NCI-H2107 (cell line): ENCODE measurements at places on chromosomes 11 and 22.

DNA sequence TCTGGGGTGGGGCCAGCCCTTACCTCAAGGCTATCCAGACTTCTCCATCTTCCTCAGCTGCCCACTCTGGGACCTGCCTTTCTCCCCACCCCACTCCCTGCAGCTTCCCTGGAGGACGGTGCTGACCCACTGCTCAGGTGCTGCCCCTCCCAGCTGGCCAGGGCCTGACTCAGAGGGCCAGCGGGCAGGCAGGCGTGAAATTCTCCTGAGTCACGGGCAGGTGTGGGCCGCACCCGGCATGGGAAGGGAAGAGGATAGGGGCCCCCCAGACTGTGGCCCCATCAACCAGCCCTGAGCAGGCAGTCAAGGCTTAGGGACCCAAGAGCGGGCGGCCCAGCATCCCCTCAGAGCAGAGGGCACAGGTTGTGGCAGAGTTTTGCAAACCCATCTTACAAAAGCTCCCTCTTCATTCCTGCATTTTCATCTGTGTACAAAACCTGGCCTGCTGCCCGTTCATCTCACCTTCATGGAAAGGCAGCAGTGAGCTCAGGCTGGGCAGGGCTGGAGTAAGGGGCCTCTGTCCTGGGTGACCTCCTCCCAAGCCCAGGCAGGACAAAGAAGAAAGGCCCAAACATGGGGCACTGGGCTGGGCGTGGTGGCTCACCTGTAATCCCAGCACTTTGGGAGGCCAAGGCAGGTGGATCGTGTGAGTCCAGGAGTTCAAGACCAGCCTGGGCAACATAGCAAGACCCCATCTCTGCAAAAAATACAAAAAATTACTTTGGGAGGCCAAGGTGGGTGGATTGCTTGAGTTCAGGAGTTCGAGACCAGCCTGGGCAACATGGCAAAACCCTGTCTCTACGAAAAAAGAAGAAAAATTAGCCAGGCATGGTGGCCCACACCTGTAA, 6.1 kb downstream of the RHOD start:
- DNase-seq = no peak

DNA sequence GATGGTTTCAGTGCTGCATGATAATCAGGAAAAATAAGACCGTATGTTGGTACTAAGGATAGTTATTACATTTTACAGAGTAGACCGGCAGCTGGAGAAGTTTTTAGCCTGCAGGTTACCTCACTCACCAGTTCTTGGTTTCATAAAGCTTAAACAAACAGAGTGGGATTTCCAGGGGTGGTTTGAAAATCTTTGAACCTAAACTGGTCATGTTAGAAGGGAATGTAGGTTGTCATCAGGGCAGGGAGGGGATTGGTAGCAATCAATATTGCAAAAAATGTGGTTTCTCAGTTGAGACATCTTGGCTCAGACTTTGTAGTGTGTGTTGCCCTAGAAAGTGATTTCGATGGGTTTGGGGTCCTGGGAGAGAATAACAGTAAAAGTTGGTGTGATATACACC, 17.5 kb downstream of the EXT2 start:
- no peak for DNase-seq

GRCh38 chr11:121572571-121573059, 119.8 kb upstream of the SORL1-AS1 start:
- DNase-seq = no peak

- no peak for DNase-seq
Observed at GRCh38 chr11:22479208-22479607, 141.0 kb downstream of the SLC17A6 start.

- no peak for DNase-seq
Observed at GRCh38 chr11:125223901-125224361, 59.4 kb downstream of the PKNOX2 start.

DNA sequence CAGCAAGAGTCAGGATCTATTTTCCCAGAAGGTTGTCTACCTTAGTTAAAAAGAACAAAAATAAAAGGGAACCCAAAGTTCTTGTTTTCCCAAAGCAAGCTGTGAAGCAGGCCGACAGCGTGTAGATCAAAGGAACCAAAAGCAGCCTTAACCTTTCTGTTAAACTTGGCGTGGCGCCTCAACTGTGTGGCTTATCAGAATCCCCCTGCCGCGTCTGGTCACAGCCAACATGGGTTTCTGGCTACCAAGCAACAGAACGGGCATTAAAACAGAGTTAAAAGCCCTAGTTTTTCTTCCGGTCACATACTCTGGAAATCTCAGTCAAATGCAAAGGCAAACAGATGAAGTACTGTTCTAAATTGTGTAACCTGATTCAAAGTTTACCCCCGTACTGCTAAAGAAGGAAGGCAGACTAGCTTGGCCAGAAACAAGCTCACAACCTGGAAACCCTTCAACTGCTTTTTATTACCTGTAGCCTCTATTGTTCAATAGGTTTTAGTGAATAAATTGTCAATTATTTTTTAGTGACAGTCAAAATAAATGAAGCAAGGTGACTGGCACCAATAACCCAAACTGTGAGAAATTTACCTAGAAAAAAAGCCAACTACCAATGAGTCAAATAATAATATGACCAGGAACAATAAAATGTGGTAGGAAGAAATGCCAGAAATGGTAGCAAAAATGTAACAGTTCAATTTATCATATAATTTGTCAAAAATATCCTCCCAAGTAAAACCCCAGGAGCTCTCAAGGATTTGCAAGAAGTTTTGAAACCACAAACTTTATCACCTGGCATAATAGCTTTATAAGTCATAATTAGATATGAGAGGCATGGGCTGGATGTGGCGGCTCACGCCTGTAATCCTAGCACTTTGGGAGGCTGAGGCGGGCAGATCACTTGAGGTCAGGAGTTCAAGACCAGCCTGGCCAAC, 21.4 kb downstream of the CHKA start:
- no peak for DNase-seq

DNA sequence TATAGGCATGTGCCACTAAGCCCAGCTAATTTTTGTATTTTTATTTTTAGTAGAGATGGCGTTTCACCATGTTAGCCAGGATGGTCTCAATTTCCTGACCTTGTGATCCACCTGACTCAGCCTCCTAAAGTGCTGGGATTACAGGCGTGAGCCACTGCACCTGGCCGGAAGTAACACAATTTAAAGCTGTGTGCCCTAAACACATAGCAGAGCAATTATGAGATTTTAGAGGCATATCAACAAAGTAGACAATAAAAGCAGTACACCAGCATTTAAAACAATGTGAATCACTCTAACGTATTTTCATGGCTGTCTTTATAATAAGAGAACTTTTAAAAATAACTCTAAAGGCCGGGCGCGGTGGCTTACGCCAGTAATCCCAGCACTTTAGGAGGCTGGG, 42.4 kb downstream of the PRR14L start:
- DNase-seq = no peak

DNA sequence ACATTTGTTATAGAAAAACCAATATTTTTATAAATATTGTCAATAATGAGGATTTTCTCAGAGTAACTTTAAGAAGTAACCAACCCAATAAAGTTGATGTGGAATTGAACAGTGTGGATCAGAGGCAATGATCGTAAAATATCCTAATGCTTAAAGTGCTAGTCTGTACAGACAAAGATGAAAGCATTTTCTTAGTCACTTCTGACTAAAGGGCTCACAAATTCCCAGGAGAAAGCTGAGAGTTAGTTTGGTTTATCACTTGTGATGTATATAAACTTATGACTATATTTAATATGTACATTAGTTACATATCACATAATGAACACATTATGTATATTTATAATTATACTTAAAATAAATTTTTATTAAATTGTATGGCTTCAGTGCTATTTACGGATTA, 25.4 kb upstream of the DDI1 start:
- no peak for DNase-seq

GRCh38 chr11:64136765-64137441, 29.0 kb downstream of the MACROD1 start:
- no peak for DNase-seq

GRCh38 chr22:22907551-22908494, 20.2 kb downstream of the IGLL5 start:
- DNase-seq = no peak

- DNase-seq = no peak
Observed at GRCh38 chr22:25368271-25368670, 148.8 kb downstream of the CRYBB2 start.

DNA sequence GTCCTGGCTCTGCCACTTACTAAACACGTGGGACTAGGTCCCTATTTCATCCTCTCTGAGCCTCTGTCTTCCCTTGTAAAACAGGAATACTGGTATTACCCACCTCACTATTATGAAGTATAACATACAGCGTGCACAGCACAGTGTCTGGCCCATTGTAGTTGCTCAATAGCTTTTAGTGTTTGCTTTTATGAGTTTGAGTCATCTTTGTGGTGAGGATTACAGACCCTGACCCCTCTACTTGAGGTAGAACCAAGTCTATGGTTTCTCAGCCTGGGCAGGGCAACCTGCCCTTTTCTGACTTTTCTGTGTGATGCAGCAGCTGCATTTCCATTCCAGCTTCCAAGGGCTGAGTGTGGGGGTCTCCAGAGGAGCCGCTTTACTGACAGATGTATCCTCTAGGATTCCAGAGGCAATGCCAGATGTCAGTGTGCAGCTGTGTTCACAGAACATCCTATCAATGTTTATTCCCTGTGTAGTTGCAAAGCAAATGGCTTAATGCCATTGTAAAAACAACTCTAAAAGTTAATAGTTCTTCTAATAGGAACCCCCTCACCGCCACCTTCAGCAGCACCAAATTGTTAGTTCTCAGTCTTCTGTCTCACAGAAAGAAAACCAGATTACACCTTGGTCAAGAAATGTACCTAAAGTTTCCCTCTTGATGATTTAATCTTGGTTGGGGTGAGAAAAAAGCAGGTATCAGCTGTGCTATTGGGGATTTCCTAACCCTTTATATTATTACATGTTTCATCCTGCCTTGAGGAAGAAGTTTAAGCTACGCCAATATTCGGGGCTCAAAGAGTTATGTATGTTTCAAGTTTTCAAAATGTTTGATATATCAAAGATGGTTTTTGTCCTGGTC, 16.8 kb downstream of the PRR5L start:
- no peak for DNase-seq

DNA sequence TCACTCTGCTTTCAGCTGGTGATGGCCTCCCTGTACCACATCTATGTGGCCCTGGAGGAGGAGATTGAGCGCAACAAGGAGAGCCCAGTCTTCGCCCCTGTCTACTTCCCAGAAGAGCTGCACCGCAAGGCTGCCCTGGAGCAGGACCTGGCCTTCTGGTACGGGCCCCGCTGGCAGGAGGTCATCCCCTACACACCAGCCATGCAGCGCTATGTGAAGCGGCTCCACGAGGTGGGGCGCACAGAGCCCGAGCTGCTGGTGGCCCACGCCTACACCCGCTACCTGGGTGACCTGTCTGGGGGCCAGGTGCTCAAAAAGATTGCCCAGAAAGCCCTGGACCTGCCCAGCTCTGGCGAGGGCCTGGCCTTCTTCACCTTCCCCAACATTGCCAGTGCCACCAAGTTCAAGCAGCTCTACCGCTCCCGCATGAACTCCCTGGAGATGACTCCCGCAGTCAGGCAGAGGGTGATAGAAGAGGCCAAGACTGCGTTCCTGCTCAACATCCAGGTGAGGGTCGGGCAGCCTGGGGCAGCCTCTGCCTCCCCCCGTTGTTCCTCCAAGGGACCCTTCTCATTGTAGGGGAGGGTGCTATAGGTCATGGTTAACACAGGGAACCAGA, 5.9 kb downstream of the HMOX1 start:
- no peak for DNase-seq

DNA sequence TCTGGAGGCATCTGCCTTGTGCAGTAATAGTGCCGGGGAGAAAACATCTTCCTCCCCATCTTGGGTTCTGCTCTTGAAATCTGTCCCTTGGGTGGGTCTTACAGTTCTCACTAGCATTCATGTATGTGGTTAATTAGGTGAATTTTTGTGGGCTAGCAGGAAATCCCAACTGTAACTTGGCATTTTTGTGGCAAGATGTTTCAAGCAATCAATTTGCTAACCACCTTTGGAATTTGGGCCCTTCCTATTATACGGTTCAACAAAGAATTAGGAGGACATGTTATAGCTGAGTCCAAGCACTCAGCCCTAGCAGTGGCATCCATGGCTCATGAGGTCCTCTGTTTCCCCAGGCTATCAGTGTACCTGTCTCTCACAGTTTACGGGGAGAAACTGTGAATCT, 89.1 kb upstream of the MTNR1B start:
- DNase-seq = no peak

DNA sequence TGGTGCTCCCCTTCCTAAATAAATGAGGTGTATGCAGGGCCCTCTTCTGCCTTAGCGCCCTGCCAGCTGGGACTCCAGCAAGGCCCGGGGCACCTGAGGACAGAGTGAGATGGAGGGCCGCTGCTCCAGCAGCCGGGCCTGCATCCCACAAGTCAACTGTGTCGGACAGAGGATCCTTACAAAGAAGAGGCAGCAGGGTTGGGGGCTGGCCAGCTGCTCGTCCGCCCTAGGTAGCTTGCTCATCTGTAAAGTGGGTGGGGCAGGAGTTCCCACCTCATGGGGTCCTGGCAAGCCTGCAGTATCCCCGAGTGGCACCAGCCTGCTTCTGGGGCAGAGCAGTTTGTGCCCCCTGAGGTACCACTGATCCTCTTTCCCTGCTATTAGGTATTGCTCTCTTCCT, 7.6 kb downstream of the TMEM121B start:
- no peak for DNase-seq

DNA sequence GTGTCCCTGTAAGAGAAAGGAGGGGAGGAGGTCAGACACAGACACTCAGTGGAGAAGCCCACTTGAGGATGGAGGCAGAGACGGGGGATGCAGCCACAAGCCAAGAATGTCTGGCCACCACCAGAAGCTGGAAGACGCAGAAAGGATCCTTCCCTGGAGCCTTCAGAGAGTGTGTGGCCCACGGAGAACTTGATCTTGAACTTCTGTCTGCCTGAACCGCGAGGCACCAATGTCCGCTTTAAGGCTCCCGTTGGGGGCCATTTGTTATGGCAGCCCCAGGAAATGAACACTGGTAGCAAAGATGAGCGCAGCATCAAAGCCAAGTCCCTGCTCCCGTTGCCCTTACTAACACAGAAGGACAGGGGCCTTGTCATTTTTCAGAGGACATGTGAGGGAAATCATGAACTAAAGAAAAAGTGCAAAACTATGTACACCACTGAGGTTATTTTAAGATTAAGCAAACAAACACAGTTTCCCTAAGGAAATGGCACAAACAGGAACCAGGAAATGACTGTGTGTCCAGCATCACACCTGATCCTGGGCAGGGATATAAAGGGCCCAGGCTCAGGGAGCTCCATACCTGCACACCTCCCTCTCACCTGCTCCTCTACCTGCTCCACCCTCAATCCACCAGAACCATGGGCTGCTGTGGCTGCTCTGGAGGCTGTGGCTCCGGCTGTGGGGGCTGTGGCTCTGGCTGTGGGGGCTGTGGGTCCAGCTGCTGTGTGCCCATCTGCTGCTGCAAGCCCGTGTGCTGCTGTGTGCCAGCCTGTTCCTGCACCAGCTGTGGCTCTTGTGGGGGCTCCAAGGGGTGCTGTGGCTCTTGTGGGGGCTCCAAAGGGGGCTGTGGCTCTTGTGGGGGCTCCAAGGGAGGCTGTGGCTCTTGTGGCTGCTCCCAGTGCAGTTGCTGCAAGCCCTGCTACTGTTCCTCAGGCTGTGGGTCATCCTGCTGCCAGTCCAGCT, at the start of gene KRTAP5-6:
Gene KRTAP5-6, plus strand, starts transcription at position 588 of the 963 bp plus-strand sequence. Its CDS starts 51 bp downstream, at position 639.
- DNase-seq = no peak
